ENCODE measurements at places on chromosomes 5 and 9.

DNA sequence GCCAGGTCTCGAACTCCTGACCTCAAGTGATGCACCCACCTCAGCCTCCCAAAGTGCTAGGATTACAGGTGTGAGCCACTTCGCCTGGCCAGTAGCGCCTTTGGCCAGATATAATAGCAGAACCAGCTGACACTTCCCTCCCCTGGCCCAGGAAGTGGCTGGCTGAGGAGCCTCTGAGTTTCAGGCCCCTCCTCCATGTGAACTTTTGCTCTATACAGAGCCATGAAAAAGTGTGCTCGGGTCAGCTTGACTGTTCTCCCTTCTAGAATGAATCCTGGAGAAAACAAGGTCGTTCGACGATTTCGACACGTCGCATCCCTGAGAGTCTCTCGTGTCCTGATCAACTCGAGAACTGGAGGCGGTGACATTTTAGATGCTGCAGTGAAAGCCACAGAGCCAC lies 8.6 kb upstream of the ZDHHC12 start:
- DNase-seq: no peak

GRCh38 chr5:79720096-79720495 lies 30.5 kb downstream of the CMYA5 start:
- no peak for DNase-seq

DNA sequence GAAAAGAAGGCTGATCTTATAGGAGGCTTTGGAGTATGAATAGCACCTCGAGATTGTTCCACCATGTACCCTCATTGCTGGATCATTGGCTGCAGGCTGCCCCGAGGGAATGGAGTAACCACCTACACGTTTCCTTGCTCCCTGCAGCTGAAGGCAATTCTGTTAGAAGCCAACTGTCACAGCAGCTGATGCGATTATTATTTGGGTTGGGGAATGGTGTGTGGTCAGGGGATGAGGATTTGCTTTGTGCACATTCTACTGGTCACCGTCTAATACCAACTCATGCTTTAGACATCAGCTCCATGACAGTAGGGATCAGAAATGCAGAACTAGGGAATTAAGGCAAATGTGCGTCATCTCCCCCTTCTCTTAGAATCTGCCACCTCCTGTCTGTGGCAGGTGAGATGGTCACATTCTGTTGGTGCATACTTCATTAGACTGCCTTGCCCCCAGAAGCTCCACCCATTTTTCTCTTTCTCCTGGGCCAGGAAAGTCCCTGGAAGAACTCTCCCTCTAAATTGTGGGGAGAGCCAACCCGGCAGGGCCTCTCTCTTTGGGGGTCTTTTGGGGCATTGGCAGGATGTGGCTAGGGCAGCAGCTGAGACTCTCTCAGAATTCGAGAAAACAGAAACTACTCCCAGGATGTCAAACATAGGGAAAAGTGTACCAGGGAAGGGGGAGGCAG lies 32.8 kb downstream of the NEUROG1 start:
- no peak for DNase-seq

- DNase-seq: no peak
These were observed 219.1 kb downstream of the MED10 start for GRCh38 chr5:6158974-6159831.

GRCh38 chr5:6505783-6506557 lies 57.3 kb downstream of the UBE2QL1 start:
- DNase-seq: no peak
